Hepatocyte (in vitro differentiated cells): ENCODE measurements at places on chromosomes 16 and 17. TPM values are rescaled to one million over a fixed set of nuclear protein-coding genes. Genes with fewer than 3 reads are reported as not detected.

GRCh38 chr17:2867441-2868424 is 71.5 kb downstream of the RAP1GAP2 start:
- H3K27me3 ChIP-seq, result no peaks in the 10 kb centered on the region
- no peak overlapping the region for H3K27ac ChIP-seq
- no peaks in the 10 kb centered on the region for H3K36me3 ChIP-seq
- no peaks in the 10 kb centered on the region for H3K4me1 ChIP-seq
- DNase-seq, result no peak
- no peak overlapping the region for H3K4me3 ChIP-seq

- H3K27ac ChIP-seq, result no peak overlapping the region
- DNase-seq, result no peak
- no peaks in the 10 kb centered on the region for H3K4me1 ChIP-seq
- H3K36me3 ChIP-seq, result no peaks in the 10 kb centered on the region
- no peaks in the 10 kb centered on the region for H3K27me3 ChIP-seq
Observed at GRCh38 chr16:2598723-2599122, 60.9 kb downstream of the PDPK1 start.

DNA sequence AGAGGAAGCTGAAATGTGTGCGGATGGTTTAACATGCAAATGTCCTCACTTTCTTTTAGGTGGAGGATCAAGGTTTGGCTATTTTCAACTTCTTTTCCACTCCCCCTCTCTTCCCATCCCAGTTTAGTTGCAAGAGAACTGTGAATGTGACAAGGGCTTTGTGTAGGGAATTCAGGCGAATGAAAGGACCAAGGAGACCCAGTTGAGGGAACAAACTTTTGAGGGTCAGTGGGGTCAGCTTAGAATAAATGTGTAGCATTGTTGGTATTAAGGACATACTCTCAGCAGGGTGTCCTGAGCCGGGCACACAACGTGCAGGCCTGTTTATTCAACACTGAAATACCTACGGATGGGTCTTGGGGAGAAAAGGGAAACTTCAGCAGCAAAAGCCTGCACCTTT is 346.0 kb downstream of the PMP22 start:
- no peak overlapping the region for H3K27ac ChIP-seq
- no peaks in the 10 kb centered on the region for H3K27me3 ChIP-seq
- DNase-seq, result no peak
- no peaks in the 10 kb centered on the region for H3K36me3 ChIP-seq
- no peaks in the 10 kb centered on the region for H3K4me1 ChIP-seq

The OR4D1 gene
- total RNA-seq, result not detected in 2 replicates

The KRTAP1-5 gene
- total RNA-seq, result not detected in 2 replicates
